Sigmoid colon (tissue), 7 donors: ENCODE measurements at places on chromosomes 13 and 19.
A peak's percentile ranks its signal among the peaks of the same experiment; 100 is the strongest.

- DNase-seq: no peak
Measured at GRCh38 chr19:17329366-17330261, 5.0 kb downstream of the ANO8 start.

- no peak for DNase-seq
Measured at GRCh38 chr19:50341091-50341564, 12.0 kb upstream of the KCNC3 start.

GRCh38 chr13:36163809-36164308 lies 32.7 kb upstream of the DCLK1 start:
- DNase-seq: peak; percentile 79

- no peak for DNase-seq
Measured at GRCh38 chr13:97781891-97782305, 171.6 kb upstream of the IPO5 start.

GRCh38 chr13:94009701-94010100 lies 469.8 kb downstream of the DCT start:
- DNase-seq: no peak

GRCh38 chr19:16036397-16036925 lies 39.8 kb upstream of the TPM4 start:
- peak; percentile 32 for DNase-seq

DNA sequence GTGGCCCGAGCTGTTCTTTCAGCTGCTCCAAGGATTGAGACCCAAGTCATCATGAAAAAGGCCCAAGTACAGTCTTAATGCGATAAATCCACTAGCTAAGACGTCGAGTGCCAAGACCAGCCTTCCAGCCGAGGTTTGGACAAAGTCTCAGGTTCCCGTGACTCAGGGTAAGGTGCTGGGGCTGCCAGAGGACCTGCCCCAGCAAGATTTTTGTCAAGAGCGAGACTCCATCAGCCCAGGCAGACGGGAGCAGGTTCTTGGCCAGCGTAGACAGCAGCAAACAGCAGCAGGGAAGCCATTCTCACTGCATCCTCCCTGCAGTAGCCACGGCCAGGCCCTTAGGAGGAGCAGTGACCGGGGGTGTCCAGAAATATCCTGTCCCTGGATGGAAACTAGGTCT lies 3.4 kb downstream of the FEM1A start:
- no peak for DNase-seq

GRCh38 chr19:35284153-35285094 lies 2.1 kb downstream of the HAMP start:
- DNase-seq: no peak

DNA sequence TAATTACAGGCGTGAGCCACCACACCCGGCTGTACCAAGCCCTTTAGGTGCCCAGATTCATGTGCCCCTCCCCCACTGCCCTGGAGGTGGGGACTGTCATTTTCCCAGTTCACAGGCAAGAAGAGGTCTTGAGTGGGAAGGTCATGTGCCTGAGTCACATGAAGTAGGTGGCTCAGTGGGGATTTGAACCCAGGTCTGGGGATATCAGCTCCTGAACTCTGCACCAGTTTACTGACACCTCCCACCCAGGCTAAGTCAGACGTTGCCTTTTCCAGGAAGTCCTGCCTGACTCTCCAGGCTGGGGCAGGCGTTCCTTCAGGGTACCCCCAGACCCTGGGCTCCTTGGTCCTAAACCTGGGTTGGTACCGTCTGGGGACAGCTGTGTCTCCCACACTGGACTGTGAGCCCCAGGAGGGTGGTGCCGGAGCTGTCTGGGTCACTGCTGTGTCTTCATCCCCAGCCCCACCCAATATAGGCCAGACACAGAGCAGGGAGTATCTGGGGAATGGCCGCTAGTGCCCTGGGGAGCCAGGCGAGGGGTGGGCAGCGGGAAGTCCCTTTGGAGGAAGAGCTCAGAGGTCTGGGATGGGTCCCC lies 8.6 kb downstream of the VASP start:
- DNase-seq: no peak

GRCh38 chr19:55493645-55494171 lies 5.5 kb downstream of the SSC5D start:
- DNase-seq: no peak

DNA sequence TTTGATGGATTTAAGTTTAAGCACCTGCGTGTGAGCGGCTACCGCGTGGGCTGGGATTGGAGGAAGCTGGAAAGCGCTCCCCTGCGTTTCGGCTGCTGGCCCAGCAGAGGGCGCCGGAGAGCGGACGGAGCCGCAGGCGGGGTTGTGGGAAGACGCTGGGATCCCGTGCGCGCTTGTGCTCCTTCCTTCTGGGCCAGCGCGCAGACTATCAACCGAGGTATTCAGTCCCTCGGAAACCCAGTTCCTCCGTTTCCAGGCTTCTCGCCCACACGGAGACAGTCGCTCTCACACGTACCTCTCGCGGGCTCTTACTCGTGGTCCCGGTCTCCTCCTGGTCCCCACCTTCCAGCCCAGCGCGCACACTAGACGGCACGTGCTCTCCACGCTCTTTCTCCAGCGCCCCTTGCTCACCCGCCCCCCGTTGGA lies 28.8 kb downstream of the EPN1 start:
- no peak for DNase-seq
